ENCODE measurements at places on chromosomes 3 and 15.

DNA sequence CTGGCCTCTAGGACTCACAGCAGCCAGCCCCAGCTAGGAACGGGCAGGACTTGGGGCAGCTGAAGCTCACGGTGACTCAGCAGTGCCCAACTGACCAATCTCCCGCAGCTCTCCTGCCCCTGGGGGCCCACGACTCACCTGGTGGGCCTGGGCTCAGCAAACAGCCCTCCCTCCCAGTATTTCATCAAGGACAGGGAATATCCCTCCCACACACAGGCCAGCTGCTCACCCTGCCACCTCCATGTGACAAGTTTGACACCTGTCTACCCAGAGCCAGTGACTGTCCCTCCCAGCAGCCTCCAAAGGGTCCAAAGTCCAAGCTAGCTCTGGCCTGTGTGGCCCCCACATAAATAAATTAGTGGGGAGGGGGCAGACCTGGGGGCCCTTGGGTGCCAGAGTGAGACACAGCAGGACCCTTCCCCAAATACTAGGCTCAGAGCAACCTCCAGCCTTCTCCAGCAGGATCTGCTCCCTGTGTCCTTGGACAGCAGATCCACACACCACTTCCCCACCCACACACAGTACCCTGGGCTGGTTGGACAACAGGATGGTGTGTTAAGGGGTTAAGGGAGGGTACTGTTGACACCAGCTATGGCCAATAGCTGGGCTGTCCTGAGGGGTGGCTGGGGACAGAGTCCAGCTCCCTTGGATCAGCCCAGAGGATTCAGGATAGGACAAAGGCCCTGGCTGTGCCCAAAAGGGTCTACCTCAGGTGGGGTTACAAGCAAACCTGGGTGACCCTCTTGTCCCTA, 4.3 kb downstream of the GNAT1 start:
- DNase-seq, result no peak

DNA sequence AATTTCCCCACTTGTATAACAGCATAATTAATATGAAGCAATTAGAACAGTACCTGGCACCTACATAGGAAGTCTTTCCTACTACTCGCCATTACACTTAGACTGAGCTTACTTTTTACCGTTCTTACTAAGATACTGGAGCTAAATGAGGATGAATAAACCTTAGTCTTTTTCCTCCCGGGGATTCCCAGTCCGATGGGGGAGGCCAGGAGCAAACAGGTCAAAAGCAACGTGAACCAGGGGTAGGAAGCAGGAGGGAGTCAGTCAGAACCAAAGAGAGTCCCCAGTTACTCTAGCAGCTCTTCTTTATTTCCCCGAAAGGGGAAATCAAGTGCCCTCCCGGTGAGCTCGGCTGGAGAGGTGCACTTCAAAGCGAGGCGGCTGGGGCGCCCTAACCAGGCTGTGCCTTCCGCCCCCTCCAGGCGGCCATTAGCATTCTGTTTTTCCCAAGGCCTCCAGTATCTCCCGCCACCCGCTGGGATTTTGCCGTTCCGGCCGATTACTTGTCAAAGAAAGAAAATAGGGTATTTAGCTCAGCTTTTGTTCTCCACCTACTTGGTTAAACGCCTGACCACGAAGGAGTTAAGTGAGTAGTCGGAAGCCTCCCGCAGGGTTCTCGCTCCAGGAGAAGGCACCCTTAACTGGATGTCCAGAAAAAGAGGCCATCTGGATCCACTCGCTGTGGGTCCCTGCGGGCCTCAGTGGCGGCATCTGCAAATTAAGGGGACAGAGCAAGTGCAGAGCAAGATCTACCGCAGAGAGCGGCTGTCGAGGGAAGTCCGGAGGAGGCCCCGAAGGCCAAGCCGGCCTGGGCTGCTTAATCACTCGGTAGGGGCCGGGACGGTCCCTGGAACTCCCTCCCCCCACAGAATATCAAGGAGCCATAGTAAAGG, 6.3 kb upstream of the EOMES start:
- DNase-seq, result no peak

GRCh38 chr15:58498821-58499580, 67.2 kb downstream of the LIPC start:
- DNase-seq, result peak; percentile 99

DNA sequence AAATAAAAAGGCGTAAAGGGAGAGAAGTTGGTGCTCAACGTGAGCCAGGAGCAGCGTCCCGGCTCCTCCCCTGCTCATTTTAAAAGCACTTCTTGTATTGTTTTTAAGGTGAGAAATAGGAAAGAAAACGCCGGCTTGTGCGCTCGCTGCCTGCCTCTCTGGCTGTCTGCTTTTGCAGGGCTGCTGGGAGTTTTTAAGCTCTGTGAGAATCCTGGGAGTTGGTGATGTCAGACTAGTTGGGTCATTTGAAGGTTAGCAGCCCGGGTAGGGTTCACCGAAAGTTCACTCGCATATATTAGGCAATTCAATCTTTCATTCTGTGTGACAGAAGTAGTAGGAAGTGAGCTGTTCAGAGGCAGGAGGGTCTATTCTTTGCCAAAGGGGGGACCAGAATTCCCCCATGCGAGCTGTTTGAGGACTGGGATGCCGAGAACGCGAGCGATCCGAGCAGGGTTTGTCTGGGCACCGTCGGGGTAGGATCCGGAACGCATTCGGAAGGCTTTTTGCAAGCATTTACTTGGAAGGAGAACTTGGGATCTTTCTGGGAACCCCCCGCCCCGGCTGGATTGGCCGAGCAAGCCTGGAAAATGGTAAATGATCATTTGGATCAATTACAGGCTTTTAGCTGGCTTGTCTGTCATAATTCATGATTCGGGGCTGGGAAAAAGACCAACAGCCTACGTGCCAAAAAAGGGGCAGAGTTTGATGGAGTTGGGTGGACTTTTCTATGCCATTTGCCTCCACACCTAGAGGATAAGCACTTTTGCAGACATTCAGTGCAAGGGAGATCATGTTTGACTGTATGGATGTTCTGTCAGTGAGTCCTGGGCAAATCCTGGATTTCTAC, at the start of gene RARB:
Gene RARB (plus strand): TSS at position 322 of the 847 bp plus-strand sequence. CDS start 469 bp downstream, at position 791.
- DNase-seq, result peak; percentile 84

DNA sequence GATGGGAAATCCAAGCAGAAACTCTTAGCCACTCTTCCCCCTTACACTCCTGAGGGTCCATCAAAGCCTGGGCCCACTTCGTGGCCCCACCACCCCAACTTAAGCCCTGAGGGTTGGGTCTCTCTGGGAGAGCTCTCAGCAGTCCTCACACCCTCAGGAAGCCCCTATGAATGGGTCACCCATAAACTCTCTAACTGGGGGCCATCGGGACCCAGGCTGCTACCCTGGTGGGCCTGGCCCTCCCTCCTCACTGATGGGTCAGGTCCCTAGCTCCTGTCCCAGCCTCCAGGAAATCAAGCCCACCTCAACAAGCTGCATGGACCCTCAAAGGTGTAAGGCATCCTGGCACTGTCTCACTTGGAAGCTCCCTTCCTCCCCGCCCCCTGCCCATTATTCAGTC, 19.4 kb downstream of the SH2D7 start:
- DNase-seq, result no peak

DNA sequence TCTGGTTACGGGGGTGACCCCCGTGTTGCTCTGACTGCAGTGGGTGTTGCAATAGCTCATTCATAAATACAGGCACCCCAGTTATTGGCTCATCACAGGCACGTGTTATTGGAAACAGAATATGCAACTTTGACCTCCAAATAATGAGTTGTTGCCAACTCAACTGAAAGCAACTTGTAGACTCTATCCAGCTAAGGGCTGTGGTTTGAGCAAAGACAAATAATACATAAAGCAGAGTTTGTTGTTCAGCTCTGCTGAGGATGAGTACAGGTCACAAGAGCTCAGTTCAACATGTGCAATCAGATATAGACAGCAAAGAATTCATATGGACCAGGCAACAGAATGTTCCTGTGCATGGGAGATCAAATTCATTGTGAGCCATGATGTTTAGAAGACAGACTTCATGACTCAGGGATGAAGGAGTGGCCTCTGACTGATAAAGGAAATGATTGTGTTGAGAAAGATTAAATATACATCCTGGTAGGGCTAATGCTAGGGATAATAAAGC, 87.6 kb upstream of the LRIG1 start:
- DNase-seq, result no peak

DNA sequence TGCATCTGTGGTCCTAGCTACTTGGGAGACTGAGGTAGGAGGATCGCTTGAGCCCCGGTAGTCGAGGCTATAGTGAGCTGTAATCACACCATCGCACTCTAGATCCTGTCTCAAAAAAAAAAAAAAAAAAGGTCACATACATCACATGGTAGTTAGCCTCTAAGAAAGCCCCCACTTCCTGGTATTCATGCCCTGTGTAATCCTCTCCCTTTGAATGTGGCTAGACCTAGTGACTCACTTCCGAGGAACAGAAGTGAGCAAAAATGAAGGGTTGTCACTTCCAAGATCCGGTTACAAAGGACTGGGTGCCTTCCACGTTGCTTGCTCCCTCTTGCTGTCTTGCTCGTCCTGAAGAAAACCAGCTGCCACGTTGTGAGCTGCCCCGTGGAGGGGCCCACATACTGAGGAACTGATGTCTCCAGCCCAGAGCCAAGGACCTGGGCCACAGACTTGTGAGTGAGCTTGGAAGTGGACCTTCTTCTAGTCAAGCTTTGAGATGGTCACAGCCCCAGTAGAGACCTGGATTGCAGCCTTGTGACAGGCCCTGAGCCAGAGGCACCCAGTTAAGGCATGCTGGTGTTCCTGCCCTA, 12.6 kb upstream of the LCTL start:
- DNase-seq, result no peak

DNA sequence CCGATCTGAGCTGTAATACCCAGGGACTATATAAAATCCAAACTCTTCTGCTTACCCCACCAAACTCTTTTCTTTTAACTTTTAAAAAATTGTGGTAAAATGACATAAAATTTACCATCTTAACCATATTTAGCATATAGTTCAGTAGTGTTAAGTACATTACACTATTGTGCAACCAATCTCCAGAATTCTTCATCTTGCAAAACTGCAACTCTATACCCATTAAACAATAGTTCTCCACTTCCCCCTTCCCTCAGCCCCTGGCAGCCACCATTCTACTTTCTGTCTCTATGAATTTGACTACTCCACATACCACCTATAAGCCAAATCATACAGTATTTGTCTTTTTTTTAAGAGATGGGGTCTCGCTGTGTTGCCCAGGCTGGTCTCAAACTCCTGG, 38.7 kb downstream of the SENP8 start:
- DNase-seq, result no peak

DNA sequence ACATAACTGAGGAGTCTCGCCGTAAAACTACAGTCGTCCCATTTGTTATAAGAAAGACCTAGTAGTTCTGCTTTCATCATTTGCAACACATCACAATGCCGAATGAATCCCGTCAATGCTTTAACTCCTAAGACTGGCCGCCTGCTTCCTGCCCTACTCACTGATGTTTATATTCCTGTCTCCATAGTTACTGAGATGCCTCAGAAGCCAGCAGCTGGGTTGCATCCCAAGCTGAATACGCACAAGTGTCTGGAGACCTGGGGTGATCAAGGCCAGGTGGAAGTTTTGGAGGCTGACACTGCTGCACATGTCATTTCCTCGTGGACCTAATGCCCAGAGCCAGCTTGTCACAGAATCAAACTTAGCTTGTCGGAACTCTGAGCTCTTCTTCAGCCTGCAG, 95.2 kb upstream of the UBE2E1 start:
- no peak for DNase-seq

DNA sequence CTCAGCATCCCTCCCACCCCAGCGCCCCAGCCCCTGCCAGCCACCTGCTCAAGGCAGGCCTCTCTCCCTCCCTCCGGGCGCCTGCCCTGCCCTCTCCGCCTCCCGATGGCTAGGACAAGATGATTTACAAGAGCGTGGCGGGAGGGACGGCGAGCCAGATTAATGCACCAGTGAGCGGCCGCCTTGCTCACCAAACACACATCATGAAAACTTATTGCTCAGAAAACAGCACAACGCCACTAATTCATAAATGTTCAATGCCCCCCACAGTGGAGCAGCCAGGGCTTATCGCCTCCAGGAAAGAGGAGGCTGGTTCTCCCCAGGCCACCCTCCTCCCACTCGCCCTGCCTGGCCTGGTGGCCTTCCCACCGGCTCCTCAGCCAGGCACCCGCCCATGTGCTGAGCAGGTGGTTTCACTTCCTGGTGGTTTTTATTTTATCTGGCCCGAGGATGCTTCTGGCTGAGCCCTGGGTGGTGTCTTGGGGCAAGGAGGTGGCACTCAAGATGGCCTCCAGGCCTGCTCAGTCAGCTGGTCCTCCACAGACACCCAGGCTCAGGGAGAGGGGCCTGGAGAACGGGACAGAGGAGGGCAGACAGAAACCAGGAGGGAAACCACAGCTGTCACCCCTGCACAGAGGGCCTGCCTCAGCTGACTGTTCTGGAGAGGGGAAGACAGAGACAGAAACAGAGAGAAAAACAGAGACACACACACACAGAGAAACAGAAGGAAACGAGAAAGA, 284.9 kb downstream of the UACA start:
- peak; percentile 69 for DNase-seq

- DNase-seq, result no peak
These were observed 50.6 kb downstream of the PFN2 start for GRCh38 chr3:149920119-149920518.

DNA sequence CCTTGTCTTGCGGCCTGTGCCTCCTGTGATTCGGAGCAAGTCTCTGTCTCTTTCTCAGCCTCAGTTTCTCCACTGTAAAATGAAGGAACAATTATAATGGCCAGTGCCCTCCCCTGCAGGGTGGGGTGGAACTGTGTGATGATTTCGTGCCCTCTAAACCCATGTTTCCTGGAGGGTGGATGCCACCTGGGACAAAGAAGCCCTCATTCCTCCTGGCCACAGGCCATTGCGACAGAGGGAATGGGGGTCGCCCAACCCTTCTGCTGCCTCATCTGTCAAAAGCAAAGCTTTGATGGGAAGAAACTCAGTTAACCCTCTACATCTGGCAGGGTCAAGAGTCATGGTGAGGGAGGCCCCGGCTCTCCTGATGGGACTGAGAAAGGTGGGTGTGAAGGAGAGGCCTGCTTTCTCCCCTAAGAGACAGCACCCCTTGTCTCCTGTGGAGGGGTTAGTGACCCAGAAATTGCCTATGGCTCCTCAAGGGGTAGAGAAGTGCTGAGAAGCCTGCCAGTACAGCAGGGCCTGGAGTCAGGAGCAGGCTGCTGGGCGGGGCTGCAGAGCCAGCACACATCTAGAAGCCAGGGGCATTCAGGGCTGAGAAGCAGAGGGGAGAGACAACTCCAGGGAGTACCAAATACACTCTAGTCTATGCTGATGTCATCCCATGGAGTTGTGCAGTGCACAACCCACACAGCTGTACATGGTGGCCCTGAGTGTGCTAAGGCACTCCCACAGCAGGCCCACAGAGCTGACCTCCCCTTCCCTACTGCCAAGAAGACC, 61.0 kb downstream of the PLXNA1 start:
- no peak for DNase-seq

DNA sequence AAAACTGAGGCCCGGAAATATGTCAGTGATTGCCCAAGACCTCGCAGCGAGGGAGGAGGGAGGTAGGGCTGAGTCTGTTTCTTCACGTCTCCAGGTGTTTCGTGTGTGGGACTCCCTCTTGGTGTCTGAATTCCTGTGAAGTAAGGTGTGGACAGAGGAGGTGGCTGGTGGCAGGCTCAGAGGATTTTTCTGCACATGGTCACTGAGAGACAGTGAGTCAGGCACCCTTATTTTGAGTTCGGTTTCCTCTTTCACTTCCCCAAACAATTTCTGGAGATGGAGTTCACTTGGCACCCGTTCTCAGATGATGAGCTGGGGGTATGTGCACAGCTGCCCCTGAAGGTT, 46.3 kb upstream of the VPS8 start:
- no peak for DNase-seq

GRCh38 chr3:191792580-191792979, 331.6 kb downstream of the PYDC2 start:
- DNase-seq, result no peak

GRCh38 chr15:75578173-75578947, 755 bp downstream of the PTPN9 start:
- no peak for DNase-seq
